ENCODE measurements at places on chromosomes 2 and 18.

- no peak for DNase-seq
Measured at GRCh38 chr2:136858656-136859055, 93.3 kb downstream of the THSD7B start.

DNA sequence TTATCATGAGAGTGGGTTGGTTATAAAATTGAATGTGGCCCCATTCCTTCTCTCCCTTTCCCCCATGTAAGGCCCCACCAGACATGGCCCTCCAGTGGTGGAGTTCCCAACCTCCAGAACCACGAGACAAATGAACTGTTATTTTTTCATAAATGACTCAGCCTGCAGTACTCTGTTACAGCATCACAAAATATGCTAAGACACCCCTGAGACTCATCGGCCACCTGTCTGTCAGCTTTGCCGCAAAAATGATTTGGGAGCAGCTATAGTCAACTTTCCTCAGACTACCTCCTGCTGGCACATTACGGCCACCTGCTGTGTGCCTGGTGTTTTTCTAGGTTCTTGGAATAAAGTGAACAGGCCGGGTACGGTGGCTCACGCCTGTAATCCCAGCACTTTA lies 21.4 kb upstream of the C1QL2 start:
- DNase-seq, result no peak

DNA sequence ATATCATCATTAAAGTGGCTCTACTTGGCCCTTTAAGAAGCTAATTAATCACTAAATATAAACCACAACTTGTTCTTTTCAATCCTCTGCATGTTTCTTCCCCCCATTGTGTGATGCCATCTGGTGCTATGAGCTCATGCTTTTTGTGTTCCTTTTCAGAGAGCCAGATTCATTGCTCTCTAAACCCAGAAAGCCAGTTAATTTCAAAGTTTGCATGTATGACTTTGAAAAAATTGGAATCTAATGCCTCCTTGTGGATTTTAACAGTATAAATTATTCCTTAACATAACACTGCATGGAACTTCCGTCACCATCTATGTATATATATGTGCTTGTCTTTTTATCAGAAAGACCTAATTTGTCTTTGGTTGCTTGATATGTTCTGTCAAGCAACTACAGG lies 31.1 kb downstream of the TMEM178A start:
- no peak for DNase-seq

GRCh38 chr18:56315363-56315762 lies 323.0 kb downstream of the TXNL1 start:
- DNase-seq, result no peak

DNA sequence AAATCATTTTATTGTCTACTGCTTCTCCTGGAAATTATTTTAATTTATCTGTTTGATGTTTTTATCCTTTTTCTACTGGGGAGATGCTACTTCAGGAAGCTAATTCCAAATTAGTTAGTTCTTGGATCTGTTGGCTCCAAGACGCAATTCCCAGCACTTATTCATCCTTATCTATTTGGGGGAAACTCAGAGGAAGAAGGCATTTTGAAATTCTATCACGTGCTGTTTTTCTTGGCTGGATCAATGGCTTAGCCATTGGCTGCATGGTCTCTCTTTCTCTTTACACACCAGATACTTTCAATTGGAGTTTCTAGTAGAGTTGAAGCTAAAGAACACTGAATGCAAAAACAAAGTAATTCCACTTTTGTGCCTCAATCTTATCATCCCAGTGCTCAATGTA lies 98.3 kb downstream of the RAPGEF4 start:
- no peak for DNase-seq

DNA sequence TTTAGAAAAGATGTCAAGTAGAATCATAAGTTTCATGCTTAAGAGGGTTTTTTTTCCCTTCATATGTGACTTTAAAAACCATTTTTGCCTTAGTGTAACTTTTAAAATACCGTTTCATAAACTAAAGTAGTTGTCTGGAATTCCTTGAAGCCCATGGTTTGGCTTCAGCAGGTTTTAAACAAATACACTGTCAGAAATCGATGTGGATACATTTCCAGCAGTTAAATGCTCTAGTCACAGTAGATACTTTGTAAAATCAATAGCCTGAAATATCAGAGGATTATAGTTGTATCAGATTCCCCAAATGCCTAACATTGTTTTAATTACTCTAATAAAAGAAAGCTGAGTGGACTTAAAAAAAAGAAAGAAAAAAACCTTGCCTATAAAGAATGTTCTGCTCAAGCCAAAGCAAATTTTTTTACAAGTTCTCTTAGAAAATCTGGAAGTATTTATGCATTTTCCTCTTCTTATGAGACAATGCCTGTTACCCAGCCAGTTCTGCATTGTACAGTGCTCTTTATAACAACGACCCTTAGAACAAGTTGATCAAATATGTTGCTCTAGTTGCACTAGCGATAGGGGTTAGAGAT lies 260.5 kb downstream of the LTBP1 start:
- no peak for DNase-seq

GRCh38 chr2:20618886-20619521 lies 31.9 kb downstream of the HS1BP3 start:
- DNase-seq, result peak; percentile 16

- no peak for DNase-seq
Measured at GRCh38 chr2:203835892-203836800, 31.4 kb upstream of the CTLA4 start.

- no peak for DNase-seq
Measured at GRCh38 chr18:1261054-1261453, 356.4 kb downstream of the ADCYAP1 start.

DNA sequence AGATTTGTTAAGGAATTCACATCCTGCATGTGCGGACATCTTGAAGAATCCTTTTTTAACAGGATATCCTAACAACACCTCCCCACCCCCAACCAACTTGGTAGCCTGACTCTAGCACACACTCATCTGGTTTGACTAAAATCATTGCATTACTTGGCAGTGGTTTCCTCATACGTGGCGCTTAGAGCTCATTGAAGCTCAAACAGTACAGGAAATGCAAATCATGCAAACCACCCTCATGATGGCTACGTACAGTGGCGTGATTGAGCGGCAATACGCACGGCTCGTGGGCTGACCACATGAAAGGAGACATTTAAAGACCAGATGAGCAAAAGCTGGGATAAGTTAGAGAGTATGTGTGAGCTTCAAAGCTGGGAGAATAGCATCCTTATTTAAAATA lies 336.2 kb downstream of the ZEB2 start:
- DNase-seq, result no peak

DNA sequence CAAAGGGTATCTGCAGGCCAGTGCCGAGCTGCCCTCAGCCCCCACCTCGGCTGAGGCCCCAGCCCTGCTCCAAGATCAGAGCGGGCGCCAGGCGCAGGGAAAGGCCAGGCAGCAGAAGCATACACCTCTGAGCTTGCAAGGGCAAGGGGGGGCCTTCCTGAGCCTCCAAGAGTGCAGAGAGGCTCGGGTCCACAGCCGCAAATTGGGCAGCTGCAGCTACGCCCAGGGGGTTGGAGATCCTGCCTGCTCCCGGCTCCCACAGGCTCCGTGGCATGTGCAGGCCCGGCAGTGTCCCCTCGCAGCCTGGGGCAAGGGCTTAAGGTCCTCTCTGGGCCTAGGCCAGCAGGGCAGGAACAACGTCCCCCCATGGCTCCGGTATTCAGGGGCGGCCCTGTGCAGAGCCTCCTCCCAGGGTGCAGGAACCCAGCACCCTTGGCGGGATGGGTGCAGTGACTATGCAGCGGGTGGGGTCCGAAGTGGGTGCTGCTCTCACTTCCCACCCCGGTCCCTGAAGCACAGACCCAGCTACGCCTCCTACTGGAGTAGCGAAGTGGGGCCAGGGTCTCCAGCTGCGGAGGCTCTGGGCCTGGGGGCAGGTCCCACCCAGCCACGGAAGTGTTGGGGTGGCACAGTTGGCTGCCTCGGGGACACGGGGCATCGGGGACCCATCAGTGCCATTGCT lies 120.2 kb upstream of the TMEFF2 start:
- no peak for DNase-seq

- no peak for DNase-seq
Measured at GRCh38 chr18:57058734-57059133, 88.2 kb upstream of the BOD1L2 start.

GRCh38 chr2:6667326-6667725 lies 198.4 kb downstream of the CMPK2 start:
- DNase-seq, result no peak

- no peak for DNase-seq
Measured at GRCh38 chr2:9405636-9406035, 17.7 kb downstream of the ITGB1BP1 start.

- DNase-seq, result no peak
Measured at GRCh38 chr18:48938827-48939204, 11.9 kb downstream of the SMAD7 start.

DNA sequence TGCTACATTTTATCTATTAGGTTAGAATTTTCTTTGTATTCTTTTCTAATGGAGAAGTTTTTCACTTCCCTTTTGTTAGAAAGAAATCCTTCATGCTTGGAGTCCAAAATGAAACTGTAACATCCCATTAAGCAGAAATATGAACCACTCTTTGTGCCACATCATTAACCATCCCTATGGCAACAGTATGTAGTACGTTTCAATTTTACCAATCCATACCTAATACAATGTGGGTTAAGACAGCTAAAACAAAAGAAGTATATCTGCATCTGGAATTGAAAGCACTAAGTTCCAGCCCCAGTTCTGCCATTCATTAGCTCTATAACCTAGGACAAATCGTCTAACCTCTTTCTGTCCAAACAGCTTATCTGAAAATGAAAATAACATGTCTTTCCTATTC lies 409.2 kb upstream of the SPHKAP start:
- no peak for DNase-seq

GRCh38 chr2:233044974-233045605 lies 12.6 kb downstream of the NEU2 start:
- no peak for DNase-seq

- DNase-seq, result no peak
Measured at GRCh38 chr2:195407783-195408182, 249.2 kb upstream of the SLC39A10 start.

GRCh38 chr2:27832396-27832795 lies 57.8 kb downstream of the RBKS start:
- DNase-seq, result no peak

DNA sequence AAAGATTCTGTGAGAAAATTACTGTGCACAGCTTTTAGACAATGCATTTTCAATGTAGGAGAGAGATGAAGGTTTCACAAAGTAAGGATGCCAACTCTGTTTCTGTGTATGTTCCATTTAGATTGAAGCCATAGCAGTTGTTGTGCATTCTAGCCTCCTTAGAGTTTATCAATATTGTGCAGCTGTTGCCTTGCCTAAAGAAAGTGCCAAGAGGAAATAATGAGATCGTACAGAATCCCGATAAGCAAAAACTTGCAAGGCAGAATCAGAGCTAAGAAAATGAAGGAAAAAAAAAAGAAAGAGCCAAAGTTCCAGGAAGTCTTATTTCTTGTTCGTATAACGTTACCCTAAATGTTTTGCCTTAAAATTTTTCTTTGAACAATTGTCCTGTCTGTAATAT lies 965.0 kb downstream of the DCDC2C start:
- no peak for DNase-seq

DNA sequence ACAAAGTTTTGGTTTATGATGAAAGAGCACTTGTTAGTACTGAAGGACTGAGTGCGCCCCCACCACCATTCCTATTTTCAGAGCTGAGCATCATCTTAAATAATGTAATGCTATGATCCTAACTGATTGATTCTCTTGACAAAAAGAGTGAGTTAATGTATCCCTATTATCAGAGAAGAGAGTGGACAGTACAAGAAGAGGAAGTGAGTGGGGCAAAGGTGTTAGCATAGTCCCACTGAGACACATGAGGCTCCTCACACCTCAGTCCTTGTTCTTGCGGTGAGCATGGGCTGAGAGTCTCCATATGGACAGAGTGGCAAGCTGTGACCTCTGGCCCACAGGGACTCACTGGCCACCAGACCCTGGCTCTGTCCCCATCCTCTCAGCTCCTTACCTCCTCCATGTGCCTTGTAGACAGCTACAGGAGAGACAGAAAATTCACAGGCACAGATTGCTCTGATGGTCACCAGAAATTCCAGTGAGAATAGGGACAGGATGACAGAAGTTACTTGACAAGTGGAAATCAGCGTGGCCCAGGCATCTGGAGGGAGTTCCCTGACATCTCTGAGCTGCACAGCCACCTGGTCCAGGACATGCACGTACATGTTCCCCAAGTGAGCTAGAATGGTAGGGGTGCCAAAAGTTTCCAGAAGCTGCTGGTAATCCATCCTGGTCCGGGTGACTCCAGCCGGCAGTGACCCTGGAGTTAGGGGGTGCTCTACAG lies 32.6 kb downstream of the NAPG start:
- no peak for DNase-seq

DNA sequence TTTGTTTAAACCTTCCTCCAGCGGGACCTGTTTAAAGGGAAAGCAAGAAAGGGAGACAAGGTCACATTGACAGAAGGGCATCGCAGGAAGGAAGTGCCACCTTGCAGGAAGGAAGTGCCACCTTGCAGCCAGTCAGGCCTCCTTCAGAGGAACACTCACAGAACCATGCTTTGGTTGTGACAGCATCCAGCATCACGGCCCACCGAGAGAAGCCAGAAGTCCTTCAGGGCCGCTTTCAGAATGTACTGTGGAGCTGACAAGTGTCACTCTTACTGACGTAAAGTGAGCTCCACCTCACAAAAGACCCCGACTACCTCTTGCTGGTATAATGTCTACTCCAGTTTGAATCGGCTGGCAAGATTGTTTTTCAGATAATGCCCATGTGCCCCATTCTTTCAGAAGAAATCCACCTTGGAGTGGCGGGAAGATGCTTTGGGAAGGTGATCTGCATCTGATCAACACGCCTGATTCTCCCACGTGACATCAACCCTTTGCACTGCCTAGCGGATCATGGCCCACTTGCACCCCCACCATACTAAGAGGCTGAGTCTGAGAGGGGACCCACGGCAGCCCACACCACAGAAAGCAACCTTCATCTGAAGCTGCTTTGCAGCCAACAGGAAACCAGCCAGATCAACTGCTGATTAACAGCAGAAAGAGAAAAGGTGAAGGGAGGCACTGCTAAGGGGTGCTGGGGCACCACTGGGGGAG lies 99.8 kb downstream of the UXS1 start:
- no peak for DNase-seq

GRCh38 chr18:76707534-76707933 lies 114.8 kb upstream of the ZNF236 start:
- DNase-seq, result no peak

DNA sequence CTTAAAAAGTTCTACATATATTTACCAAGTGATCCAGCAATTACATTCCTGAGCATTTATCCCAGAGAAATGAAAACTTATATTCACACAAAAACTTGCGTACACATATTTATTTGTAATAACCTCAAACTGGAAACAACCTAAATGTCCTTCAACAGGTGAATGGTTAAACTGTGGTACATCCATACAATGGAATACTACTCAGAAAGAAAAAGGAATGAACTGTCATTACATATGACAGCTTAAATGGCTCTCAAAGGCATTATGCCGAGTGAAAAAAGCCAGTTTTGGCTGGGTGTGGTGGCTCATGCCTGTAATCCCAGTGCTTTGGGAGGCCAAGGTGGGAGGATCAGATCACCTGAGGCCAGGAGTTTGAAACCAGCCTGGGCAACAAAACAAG lies 79.1 kb upstream of the DYNC1I2 start:
- no peak for DNase-seq

GRCh38 chr2:56918790-56919189 lies 735.0 kb downstream of the CCDC85A start:
- no peak for DNase-seq

Measured in tibial nerve (tissue), 4 donors.